ENCODE measurements at places on chromosomes 12 and 14.

GRCh38 chr12:132262256-132263060 lies 66.9 kb downstream of the GALNT9 start:
- DNase-seq, result no peak

DNA sequence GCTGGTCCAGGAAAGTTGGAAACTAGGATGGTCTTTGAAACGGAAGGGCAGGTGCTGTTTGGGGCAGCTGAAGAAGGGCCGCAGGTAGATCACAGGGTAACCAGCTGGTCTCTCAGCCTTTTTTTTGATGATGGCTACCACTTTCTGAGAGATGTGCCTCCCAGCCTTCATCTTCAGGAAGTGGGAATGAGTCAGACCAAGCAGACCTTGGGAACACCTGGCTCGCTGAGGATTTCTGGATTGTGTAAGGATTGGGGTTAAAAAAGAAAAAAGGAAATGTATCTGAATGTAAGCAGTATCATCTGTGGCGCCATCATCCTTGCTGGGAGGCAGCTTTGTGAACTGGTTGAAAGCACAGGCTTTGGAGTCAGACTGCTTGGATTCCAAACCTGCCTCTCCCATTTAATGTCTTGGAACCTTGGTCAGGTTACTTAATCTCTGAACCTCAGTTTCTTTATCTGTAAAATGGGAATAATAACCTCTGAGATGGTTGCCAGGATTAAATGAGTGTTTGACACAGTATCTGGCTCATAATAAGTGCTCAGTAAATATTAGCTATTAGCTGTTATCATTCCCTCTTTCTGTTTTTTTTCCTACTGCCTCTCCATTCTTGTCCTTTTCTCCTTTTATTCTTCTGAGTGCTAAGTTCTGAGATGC lies 1.7 kb downstream of the PRPF40B start:
- DNase-seq, result peak; percentile 47

DNA sequence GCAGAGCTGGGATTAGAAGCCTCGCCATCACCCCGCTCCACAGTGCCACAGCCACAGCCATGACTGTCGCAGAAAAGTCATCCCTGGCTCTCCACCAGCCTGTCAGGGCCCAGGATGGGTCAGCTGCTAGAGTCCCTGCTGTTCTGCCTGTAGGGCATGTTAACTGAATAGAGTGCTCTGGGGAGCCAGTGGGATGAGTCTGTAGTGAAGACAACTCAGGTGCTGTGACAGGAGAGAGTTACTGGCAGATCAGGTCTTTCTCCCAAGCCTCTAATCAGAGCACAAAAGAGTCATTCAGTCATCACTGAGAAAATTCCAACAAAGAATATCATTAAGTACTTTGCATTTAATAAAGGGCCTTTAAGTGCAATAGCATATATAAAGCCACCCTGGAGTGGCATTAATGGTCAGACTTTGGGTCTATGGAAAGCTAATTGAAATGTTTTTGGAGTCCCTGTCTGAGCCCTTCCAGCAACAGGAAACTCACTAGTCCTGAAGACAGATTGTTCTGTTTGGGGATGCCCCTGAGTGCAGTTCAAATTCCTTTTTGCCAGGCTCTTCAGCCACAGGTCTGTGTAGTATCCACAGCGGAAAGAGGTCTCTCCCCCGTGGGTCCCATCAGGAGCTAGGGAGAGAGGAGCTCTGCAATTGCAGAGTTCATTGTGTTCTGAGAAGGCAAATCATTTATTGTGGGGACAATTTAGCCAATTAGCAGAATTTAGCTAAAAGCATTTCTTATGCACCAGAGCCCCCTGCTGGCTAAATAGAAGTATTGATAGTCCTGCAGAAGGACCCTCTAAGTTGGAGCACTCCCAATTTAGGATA lies 45.2 kb upstream of the C14orf132 start:
- DNase-seq, result peak; percentile 32

DNA sequence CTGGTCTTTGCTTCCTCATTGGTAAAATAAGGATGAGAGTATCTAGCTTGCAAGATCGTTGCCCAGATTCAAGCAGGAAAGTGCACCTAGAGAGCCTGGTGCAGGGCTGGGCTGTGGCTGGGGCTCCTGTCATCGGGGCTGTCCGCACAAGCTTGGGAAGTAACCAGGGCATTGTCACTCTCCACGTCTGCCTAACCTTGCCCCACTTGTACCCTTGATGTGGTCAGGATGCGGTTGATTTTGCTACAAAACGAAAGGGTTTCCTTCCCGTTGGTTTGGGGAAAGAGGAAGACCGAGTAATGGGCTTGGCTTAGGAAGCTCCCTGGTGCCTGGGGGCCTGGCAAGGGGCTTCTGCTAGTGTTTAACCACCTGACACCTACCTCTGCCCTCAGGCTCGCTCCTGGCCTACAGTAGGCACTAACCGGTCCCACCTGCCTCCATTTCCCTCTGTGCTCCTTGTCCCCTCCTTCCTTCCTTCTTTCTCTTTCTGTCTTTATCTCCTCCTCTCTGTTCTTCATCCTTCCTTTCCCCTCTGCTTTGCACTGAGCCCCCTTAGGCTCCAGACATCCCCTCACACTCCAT lies 21.8 kb downstream of the MVK start:
- DNase-seq, result no peak

DNA sequence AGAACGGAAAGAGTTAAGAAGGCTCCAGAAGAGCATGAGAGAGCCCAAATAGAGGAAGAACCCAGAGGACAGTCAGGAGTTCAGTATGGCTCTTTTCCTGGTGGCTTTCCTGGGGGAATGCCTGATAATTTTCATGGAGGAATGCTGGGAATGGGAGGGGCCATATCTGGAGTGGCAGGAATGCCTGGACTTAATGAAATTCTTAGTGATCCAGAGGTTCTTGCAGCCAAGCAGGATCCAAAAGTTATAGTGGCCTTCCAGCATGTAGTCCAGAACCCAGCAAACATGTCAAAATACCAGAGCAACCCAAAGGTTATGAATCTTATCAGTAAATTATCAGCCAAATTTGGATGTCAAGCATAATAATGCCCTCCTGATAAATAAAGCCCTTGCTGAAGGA lies 15.5 kb upstream of the SYT10 start:
- no peak for DNase-seq

- DNase-seq, result no peak
Measured at GRCh38 chr14:29800961-29801360, 126.7 kb downstream of the PRKD1 start.

- peak; percentile 49 for DNase-seq
Measured at GRCh38 chr12:122022393-122023338, 982 bp downstream of the BCL7A start.

GRCh38 chr14:92253381-92253894 lies 69.5 kb upstream of the SLC24A4 start:
- DNase-seq, result no peak

DNA sequence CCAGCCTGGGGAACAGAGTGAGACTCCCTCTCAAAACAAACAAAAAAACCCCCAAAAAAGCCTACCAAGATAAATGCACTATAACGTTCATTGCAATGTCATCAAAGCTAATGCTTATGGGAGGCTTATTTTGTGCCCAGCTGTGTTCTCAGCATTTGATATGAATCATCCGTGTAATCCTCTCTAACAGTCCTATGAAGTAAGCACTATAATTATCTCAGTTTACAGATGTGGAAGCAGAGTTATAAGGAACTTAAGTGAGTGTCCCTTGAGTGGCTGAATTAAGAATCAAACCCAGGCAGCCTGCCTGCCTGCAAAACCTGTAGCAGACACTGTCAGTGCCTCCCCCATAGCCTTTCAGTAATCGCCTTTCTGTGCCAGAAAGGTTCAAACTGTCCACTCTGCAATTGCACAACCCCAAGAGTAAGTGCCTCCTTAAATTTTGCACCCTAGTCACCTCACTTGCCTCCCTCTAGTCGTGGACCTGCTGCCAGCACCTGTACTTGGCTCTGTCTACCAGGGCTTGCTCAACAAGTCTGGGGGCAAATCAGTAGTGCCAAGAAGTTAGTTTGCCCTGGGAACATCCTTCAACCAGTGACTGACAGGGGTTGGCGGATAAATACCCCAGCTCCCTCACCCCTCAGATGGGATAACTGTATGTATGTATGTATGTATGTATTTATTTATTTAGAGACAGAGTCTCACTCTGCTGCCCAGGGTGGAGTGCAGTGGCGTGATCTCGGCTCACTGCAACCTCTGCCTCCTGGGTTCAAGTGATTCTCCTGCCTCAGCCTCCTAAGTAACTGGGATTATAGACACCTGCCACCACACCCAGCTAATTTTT lies 23.8 kb upstream of the PPP1CC start:
- no peak for DNase-seq

DNA sequence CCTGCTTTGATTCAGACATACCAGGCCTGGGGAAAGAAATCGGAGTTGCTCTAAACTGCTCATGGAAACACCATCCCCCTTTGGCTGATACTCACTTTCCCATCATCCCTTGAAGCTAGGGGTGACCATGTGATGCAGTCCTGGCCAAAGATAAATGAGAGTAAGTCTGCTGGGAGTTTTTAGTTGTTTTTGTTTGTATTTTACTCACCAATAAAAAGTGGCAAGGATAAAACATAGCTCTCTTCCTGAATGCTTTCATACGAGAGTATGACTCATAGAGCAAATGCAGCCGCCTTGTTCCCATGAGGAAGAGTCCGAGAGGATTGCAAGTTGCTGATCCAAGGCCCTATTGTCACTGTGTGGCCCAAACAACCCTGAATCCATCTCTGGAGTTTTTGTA lies 126.4 kb upstream of the TMEM132C start:
- no peak for DNase-seq

DNA sequence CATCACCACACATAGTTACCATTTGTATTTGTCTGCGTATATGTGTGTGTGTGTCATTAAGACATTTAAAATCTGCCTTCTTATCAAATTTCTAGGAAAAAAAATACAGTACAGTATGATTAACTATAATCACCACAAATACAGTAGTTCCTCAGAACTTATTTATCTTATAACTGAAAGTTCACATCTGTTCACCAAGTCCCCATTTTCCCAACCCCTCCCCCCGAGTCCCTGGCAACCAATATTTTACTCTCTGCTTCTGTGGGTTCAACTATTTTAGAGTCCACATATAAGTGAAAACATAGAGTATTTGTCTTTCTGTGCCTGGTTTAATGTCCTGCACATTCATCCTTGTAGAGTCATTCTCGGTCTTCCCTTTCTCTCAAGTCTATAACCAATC lies 12.3 kb downstream of the CAPS2 start:
- no peak for DNase-seq

- peak; percentile 50 for DNase-seq
Measured at GRCh38 chr14:34498684-34499412, 36.8 kb upstream of the SPTSSA start.

GRCh38 chr12:55629058-55629841 lies 7.4 kb upstream of the OR10P1 start:
- no peak for DNase-seq

DNA sequence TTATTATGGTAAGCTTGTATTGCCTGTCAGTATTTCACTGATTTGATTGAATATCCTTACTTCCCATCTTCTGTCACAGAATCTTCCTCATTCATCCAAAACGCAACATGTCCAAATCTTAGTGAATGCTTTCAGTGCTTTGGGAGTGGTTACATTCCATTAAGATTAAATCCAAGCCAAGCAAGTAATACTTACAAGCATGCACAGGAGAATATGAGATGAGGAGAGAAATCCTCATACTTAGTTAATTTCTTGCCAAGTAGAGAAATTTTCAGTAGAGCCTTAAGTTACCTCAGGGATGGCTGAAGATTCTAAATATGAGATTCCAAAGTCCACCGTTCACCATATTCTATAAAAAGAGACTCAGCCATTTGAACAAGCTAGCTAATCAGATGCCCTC lies 316.0 kb downstream of the RAD51B start:
- no peak for DNase-seq

DNA sequence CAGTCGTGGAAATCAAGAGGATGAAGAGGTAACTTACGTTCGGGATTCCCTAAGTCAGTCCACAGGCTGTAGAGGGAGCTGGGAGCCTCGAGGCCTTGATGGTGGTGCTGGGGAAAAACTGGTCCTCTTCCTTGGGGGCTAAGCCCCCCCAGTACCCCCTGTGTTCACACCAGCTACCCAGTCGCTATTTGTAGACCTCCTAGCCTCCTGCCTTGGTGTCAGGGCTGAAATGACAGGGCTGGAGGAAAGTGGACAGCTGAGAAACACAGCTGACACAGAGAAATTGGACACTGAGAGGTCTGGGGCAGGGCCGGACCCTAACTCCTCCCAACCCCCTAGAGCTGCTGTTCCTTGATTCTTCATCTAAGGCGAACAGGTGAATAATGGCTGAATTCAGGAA lies at the start of gene STAC3:
TSS of gene STAC3 (minus strand) at position 232 of the 400 bp plus-strand sequence. CDS start 1,551 bp downstream, outside the sequence.
- no peak for DNase-seq

DNA sequence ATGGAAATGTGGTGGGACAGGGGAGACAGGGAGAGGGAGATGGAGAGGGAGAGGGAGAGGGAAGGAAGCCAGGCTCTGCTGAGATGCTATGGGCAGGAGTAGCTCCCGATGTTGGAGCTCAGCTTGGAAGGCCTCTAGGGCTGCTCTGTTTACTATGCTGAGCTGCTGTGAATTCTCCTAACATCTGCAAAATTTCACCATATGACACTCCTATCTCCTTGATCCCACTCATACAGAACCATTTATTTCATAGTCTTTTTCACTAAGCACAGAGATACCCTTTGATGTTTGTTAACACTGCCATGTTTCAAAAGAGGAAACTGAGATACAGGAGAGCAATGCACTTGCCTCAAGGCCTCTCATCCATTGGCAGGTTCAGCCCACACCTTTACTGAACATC lies 60.7 kb downstream of the C12orf75 start:
- DNase-seq, result no peak

- no peak for DNase-seq
Measured at GRCh38 chr12:122051231-122051876, 27.2 kb upstream of the MLXIP start.

GRCh38 chr14:21107283-21107800 lies 6.5 kb downstream of the TMEM253 start:
- peak; percentile 84 for DNase-seq

DNA sequence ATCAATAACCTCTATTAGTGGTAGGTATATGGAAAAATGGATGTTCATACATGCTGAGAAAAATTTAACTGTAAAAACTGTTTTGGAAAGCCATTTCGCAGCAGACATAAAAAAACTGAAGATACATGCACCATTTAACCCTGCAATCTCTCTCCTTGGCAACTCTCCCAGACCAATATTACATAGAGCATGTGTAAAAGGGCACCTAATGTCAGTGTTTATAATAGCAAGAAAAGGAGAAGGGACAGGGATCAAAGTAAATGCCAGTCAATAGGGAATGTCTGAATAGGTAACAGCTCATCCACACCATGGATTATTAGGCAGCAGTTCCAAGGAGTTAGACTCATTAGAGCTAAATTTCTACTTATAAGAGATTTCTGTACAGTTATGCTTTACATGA lies 77.2 kb downstream of the BTG1 start:
- peak; percentile 11 for DNase-seq

GRCh38 chr14:93655078-93655750 lies 133.1 kb downstream of the PRIMA1 start:
- DNase-seq, result peak; percentile 63

- DNase-seq, result no peak
Measured at GRCh38 chr12:116002890-116003536, 274.5 kb downstream of the MED13L start.

DNA sequence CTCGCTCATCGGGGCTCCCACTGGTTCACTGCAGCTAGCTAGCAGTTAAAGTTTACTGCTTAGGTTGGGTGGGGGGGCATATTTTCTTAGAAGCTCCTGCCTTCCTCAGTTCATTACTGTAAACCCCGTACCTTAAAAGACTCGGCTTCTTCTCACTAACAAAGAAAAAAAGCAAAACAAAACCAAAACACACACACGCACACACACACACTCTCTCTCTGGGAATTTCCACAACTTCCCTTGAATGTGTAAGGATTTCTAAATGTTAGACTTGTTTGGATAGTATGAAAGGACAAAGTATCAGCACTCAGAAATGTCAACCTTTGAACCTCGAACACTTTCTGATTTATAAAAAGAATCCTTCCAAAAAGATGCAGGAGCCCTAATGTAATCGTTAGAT lies 927 bp downstream of the PTHLH start:
- DNase-seq, result no peak

- no peak for DNase-seq
Measured at GRCh38 chr14:76154539-76155126, 2.9 kb downstream of the GPATCH2L start.

Data from ACHN (cell line).